Natural killer cell treated with Interleukin-12 subunit alpha and Interleukin-12 subunit beta and Interleukin-15 and Interleukin-18, amount 100 ng/mL, for 72 hours (primary cell): ENCODE measurements at places on chromosomes 1 and 21.

GRCh38 chr1:40389871-40390560, 16.5 kb downstream of the SMAP2 start:
- H3K4me3 ChIP-seq, result peak overlapping the region; percentile 83
- H3K36me3 ChIP-seq, result peaks cover 29% of the 10 kb centered on the region
- peaks cover 72% of the 10 kb centered on the region for H3K4me1 ChIP-seq
- H3K27ac ChIP-seq, result peak overlapping the region; percentile 93
- DNase-seq, result no peak

DNA sequence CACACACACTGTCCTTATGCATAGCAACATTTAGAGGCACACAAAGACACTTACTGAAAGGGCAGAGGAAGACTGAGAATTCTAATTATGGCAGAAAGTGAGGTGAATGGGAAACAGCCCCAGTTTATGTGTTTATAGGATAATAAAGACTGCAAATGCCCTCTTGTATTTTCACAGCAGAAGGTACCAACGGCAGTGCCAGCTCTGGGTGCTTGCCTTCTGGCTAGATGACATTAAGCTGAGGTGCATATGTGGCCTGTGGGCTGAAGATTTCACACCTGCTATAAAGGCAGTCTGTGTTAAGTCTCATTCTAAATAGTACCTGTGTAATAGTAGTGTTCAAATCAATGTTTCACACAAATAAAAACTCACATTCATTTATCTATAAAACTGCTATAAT, 347.2 kb upstream of the ZRANB2 start:
- H3K4me3 ChIP-seq, result no peak overlapping the region
- H3K4me1 ChIP-seq, result no peaks in the 10 kb centered on the region
- H3K27ac ChIP-seq, result no peak overlapping the region
- no peaks in the 10 kb centered on the region for H3K27me3 ChIP-seq

GRCh38 chr1:48186306-48186839, 36.1 kb upstream of the SLC5A9 start:
- H3K4me3 ChIP-seq, result no peak overlapping the region
- H3K27ac ChIP-seq, result no peak overlapping the region
- H3K4me1 ChIP-seq, result no peaks in the 10 kb centered on the region
- peaks cover 23% of the 10 kb centered on the region for H3K27me3 ChIP-seq
- H3K36me3 ChIP-seq, result peaks cover 5% of the 10 kb centered on the region

DNA sequence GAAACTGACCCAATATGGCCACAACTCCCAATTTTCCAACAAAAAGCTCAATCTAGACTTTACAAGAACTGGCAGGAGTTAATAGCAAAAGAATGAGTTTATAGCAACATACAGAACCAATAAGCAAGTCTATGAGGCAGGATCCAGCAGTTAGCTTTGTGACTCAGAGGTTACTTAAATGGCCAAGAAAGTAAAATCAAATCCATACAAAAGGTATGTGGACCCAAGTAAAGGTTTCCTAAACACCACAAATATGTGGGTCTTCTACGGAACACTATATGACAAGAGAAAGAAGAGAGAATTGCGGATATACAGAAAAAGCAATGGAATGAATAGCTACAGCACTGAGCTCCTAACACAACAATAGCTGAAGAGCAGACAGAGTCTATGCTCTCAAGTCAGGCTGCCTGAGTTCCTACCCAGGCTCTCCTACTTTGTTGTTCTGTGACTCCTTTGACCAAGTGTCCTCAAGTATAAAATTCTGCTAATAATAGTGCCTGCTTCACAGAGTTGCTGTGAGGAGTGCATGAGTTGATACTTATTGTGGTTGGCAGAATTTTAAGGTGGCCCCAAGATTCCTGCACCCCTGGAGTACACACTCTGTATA, 204.3 kb downstream of the SMYD3 start:
- no peak for DNase-seq
- no peaks in the 10 kb centered on the region for H3K4me1 ChIP-seq
- no peaks in the 10 kb centered on the region for H3K27me3 ChIP-seq
- no peak overlapping the region for H3K4me3 ChIP-seq
- H3K36me3 ChIP-seq, result no peaks in the 10 kb centered on the region

DNA sequence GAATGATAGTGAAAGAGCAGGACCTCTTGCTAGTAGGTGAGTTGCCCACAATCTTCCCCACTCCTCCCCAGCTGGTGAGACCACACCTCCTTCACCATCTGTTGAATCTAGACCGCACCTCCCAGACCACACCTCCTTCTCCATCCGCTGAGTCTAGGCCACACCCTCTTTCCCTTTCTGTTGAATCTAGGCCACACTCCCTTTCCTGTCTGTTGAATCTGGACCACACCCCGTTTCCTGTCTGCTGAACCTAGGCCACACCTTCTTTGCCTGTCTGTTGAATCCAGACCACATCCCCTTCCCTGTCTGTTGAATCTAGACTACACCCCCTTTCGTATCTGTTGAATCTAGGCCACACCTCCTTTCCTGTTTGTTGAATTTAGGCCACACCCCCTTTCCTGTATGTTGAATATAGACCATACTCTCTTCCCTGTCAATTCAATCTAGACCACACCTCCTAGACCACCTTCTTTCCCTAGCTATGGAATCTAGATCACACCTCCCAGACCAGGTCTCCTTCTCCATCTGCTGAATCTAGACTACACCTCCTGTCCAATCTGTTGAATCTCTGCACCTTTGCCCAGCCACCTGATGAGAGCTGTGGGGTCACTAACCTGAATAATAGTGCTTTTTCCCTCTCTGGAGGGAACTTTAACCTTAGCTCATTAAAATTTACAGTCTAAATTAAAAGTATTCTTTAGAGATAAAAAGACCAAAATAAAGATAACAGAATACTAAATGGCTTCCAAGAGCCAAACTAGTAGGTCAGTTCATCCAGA, 116.3 kb downstream of the DAB1 start:
- H3K36me3 ChIP-seq, result no peaks in the 10 kb centered on the region
- no peak for DNase-seq
- H3K27me3 ChIP-seq, result peaks cover 6% of the 10 kb centered on the region
- H3K4me3 ChIP-seq, result peak overlapping the region; percentile 5
